ENCODE measurements at places on chromosomes 6 and 20.

DNA sequence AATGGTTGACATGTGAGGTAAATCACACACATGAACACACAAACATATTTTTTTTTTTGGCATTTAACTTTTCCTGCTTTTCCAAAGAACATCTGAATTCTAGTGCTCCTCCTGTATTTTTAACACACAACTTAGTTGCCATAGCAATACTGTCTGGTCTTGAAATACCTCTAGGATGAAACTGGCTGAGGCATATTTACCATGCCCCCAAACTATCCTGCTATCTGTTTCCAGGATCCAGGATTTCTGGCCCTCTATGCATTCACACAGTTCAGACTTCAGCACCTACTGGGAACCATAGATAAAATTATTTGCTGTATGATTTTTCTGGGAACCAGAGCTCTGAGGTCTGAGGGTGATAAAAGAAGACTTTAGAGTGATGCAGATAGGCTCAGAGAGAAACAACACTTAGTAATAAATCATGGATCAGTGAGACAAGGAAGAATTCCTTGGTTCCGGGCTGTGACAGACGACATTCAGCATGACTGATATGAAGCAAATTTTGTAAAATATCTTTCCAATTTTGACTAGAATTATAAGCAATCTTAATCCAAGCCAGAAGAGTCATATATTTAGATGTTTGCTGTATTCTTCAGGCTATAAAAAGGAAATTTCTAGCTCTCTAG, 359.7 kb downstream of the BTBD9 start:
- no peak for DNase-seq

GRCh38 chr6:29730575-29731126, 7.4 kb downstream of the HLA-F start:
- DNase-seq, result no peak

GRCh38 chr6:44833248-44833647, 445.7 kb downstream of the CDC5L start:
- no peak for DNase-seq

- no peak for DNase-seq
These were observed 10.5 kb upstream of the FAM83C start for GRCh38 chr20:35302421-35303335.

GRCh38 chr6:123810214-123810613, 6.5 kb downstream of the NKAIN2 start:
- no peak for DNase-seq

DNA sequence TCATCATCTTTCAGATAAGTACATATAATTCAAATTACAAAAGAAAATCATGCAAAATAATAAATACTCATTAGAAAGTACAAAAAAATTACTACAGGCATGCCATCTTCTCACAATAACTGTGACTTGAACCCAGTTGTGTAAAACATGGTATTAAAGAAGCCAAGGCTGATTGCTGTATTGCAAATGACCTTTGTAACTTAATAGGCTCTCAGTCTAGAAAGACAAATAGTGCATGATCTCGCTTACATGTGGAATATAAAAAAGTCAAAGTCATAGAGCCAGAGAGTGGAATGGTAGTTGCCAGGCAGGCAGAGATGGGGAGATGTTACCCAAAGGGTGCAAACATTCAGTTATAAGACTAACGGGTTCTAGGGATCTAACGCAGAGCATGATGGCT, 626.1 kb downstream of the COL12A1 start:
- DNase-seq, result no peak

DNA sequence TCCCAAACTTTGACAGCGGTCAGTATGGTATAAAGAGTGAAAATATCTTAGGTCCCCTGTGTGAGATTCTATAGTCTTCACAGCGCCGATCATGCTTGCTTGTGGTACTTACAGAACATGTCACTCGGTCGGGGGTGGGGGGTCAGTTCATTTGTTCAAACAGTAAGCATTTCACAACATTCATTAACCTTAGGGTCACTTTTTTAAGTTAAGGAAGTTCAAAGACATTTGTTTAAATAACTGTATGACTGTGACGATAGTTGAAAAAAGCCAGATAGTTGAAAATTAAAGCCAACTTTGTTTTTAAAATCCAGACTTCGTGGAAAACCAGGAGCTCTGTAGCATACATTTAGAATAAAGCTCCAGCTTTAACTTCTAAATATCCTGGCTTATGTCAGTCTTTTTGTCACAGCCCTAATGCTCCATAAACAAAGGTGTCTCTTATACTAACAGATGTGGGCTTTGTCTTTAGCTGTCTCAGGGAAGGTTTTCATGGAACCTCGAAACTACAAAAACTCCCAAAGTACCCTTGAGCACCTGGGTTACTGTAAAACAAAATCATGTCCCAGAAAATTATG, 57.9 kb upstream of the PHACTR2 start:
- DNase-seq, result no peak

DNA sequence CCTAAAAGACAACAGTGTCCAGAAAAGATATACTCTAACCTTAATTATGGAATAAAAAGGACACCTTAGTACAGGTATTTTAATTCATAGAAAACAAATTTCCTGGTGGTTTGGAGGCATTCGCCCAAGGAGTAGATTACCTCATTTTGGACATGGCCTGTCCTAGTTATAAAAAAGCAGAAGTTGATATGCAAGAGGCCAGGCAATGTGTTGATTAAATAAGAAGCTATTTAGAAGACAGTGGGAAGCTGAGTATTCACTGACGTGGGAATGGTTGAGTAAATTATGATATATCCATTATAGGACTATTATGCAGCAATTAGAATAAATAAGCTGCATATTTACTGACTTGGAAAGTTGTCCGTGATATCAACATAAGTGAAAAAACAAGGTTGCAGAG, 314.9 kb downstream of the ALDH8A1 start:
- no peak for DNase-seq

DNA sequence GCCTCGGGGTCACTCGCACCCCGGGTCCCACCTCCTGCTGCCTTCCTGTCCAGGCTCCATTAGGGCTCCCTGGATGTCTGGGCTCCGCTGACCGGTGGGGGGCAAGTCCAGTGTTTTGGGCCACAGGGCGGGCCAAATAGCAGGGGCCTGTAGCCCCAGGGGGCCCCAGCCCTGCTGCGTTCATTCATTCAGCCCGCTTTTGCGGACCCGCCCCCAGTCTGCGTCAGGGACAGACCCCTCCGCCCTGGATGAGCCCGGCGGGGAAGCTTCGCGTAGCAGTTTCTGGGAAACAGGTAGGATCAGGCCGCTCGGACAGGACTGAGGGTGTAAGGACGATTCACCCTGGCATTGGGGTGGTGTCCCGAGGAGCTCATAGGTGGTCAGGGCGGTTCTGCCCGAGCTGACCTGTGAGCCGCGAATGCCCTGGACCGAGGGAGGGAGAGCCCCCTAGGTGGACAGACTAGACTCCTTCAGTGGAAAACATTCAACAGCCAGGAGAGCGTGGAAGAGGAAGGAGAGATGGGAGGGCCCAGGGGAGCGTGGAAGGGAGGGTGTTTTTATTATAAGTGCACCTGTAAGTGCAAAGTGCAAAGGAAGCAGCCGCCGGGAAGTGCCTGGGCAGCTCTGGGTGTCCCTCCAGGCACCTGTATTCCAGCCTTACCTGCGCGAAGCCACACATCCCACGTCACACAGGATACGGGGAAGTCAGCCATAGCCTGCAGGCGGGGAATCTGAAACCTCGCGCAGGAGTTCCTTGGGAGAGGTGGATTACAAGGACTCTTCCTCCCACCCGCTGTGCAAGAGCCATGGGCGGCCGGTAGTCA, 662 bp downstream of the ENTPD6 start:
- no peak for DNase-seq

- no peak for DNase-seq
These were observed 149.0 kb downstream of the FUT9 start for GRCh38 chr6:96164802-96165201.

- no peak for DNase-seq
These were observed 17.5 kb upstream of the DSP start for GRCh38 chr6:7523922-7524321.

DNA sequence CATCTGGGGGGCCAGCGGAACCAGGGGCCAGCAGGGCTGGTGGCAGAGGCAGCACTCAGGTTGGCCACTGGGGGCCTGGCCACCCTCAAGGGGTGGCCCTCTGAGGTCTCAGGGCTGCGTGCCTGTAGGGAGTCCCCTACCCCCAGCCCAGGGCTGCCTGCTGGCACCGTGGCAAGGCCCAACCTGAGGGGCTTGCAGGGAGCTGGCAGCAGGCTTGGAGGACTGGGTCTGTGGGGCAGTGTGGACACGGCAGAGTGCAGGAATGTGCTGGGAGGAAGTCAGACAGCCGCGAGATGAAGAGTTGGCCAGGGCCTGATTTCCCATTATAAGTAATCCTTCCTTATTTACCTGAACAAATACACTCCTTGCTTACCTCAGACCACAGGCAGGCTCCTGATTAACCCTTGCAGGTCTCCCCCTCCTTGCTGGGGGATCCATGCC, at the start of gene SPDEF:
Gene SPDEF (minus strand): TSS at position 299 of the 441 bp plus-strand sequence. CDS start 11,874 bp downstream, outside the sequence.
- no peak for DNase-seq

GRCh38 chr6:48389146-48390043, 278.4 kb upstream of the PTCHD4 start:
- no peak for DNase-seq
